ENCODE measurements at places on chromosomes 5 and 9.

GRCh38 chr5:43270645-43271044 lies 42.6 kb downstream of the HMGCS1 start:
- DNase-seq: no peak

- DNase-seq: no peak
These were observed 74.6 kb downstream of the LRRC70 start for GRCh38 chr5:62653001-62653863.

DNA sequence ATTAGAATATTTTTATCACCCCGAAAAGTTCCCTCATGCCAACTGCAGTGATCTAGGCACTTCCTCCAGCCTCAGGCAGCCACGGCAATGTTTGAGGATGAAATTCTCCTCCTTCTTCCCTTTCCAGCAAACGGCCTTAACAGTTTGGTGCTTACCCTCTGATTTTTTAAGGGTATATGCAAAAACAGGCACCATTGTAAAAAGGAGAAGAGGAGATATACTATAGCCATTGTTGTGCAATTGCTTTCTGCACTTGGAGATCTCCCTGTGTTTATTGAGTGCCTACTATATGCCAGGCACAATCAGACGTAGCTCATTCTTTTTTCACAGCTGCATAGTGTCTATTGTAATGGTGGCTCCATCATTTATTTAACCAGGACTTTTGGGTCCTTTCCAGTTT lies 29.4 kb downstream of the GSN start:
- DNase-seq: no peak

- DNase-seq: no peak
These were observed 122.9 kb upstream of the ZNF366 start for GRCh38 chr5:72630081-72630480.

DNA sequence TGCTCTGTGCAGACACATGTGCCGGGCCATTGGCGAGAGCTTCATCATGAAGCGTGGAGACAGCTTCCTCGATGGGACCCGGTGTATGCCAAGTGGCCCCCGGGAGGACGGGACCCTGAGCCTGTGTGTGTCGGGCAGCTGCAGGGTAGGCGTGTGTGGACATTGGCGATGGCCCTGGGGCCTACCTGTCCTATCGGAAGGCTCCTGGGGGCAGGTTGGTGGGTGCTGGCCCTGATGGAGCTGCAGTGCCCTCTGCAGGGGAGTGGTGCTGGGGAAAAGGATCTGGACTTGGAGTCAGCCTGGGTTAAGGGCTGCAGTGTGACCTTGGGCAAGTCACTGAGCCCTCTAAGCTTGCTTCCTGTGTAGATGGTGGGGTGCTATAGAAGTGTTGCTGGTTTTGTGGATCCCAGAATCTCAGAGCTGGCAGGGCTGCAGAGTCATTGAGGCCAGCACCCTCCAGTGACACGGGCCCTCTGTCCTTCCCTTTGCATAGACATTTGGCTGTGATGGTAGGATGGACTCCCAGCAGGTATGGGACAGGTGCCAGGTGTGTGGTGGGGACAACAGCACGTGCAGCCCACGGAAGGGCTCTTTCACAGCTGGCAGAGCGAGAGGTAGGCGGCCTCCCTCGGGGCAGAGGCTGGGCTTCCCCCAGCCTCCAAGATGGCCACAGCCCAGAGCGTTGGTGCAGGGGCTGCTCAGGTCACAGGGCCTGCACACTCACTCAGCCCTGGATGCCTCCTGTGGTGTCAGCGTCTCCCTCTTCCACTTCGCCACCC lies 15.8 kb downstream of the ADAMTS13 start:
- no peak for DNase-seq

Measured in NCI-H1417 (cell line).